HT-29 (cell line): ENCODE measurements at places on chromosomes 12 and 14.

DNA sequence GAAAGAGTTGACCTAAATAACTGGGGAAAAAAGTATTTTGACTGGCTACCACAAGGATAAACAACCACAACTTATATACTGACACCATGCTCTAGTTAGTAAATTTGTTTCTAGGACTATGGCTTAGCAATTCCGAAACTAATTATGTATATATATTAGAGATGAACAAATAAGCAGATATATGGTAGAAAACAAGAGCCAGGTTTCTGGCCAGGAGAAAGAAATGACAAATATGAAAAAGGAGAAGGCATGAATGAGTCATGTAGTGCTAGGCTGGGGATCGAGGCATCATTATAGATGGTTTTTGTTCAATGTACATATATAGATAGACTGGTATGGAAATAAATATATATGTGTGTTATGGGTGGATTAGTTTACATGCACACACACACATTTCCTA, 5.5 kb upstream of the LRRC74A start:
- DNase-seq: no peak

DNA sequence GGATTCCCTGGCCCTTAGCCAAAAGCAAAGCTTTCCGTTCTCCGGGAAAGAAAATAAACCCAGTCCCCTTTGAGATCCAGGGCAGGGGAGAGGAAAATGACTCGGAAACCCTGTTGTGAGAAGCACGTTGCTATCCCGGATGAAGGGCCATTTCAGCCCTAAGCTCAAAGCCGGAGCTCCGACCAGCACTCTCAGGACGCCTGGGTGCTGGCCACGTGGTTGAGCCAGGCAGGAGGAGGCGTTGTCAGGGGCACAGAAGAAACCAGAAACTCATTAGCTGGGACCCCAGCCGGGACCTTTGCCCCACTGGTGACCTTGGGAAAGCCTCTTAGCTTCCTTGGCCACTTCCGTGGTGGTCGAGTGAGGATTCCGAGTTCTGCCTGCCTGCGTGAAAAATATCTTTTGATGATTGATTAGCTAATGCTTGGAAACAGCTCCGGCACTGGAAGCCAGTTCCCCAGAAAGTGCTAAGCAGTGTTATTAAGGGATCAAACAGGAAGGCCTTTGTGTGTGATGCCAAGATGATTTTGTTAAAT, 57.6 kb upstream of the FZD10 start:
- DNase-seq: no peak

DNA sequence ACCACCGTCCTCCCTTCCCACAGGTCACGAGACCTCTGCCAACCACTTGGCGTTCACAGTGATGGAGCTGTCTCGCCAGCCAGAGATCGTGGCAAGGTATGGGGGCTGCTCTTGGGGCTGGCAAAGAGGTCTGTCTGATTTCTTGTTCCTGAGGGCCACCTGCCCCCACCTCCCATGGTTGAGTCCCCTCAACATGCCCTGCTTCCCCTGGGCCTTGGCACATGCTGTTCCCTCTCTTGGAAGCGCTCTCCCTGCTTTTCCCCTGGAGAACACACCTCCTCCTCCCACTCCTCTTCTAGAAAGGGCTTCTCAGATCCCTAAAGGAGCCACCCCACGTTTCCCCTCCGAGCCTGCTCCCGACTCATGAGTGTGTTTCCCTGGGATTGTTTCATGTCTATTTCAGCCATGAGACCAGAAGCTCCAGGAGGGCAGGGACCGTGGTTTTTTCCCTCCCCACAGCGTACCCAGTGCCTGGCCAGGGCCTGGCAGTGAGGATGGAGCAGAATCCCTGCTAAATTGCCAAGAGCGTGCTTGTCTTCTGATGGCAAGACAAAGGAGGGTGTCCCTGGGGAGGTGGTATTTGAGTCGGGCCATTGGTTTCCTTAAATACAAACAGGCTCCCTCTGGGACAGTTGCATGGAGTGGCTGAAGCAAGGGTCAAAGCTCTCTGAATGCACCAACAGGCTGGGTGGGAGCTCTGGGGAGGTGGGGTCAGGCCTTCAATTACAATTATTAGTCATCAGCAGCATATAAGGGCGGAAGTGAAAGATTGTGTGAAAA, 34.1 kb downstream of the CYP46A1 start:
- no peak for DNase-seq

DNA sequence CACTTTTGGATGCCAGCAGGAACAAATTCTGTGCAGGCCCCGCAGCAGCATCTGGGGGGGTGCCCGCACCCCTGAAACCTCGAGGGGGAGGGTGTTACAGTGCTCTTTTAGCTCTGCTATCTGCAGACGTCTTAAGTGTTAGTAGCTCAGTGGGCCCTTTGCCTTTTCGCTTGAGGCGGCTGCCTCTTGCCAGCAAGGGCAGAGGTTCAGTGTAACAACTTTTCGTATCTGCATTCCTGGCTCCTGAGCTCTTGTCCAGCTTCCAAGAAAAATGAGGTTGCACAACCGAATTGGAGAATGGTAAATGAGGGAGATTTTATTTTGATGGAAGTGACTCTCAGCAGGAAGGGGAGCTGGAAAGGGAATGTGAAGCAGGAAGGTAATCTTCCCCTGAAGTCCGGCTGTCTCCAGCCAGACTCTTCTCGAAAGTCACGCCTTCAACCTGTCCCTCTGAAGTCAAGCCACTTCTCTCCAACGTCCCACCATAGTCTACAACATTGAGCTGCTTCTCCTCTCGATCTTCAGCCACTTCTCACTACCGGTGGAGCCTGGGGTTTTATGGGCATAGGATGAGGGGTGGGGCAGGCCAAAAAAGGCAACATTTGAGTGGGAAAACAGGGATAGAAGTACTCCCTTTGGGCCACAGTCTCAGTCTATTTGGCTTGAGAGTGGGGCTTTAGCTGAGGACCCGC, 17.8 kb downstream of the TAS2R50 start:
- DNase-seq: no peak

DNA sequence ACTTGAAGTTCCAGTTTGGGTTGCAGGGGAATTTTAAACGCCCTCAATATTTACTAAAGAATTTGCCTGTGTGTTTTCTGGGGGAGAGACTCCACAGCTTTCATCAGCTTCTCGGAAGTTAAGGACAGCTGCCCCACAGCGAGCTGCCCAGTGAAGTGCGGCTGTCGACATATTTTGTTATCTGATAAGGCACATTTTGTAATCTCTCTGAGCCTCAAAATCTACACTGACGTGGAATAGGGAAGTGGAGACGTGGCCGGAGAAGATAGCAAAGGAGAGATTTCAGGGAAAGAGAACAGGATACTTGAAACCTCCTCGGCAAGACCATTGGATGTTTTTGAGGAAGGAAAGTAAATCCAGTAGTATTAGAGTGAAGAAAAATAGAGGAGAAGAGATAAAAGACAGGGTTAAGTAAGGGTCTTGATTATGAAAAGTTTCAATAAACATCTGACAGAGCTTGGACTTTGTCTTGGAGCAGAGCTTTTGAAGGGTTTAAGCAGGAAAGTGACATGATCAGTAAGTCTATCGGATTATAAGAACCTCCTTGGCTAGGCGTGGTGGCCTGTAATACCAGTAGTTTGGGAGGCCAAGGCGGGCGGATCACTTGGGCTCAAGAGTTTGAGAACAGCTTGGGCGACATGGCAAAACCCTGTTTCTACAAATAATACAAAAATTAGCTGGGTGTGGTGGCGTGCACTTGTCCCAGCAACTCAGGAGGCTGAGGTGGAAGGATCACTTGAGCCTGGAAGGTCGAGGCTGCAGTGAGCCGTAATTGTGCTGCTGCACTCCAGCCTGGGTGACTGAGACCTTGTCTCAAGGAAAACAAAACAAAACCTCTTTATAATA, 1.1 kb downstream of the POLR3B start:
- no peak for DNase-seq

- no peak for DNase-seq
Observed at GRCh38 chr14:104746071-104746545, 6.8 kb upstream of the SIVA1 start.

DNA sequence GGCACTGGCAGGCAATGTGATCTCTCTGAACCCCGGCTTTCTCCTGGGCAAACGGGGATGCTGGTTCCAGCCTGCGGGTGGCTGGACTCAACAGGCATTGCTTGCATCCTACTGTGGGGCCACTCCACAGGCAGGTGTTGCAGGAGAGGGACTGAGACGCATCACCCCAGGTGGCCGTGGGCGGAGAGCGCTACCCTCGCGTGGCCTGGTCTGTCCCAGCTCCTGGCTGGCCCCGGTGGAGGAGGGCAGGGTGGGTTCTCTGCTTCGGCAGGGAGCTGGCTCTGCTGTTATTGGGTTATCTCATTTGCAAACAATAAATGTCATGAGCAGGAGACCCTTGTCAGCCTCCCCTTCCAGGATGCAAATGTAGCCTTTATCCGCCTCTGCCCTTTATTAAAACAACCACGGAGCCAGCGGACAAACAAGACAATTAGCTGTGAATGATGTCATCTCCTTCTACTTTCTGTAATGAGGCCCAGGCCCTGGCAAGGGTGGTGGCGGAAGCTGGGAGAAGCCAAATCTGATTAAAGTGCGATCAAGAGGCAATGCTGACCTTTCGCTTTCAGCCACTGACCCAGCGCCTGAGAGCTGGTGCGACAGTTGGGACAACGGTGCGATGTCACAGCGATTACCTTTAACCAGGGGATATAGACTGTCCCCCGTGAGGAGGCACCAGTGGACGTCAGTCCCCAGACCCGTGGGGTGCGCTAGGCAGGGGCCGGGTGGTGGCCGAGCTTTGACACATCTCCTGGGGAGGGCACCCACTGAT, 161.8 kb downstream of the KIF26A start:
- no peak for DNase-seq

GRCh38 chr14:90576981-90577660, 180.3 kb downstream of the CALM1 start:
- DNase-seq: no peak

DNA sequence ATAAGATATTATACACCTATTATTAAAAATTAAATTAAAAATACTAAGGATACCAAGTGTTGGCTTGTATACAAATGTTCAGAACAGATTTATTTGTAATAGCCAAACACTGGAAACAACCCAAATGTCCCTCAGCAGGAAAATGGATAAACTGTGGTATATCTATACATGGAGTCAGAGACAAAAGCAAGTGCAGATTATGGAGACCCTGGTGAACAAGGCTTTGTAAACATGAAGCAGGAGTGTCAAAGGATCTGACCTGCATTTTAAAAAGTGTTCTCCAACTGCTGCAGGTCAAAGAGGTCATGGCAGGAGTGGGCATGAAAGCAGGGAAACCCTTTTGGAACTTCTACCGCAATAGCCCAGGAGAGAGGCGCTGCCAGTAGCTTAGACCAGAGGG, 181.6 kb downstream of the STXBP6 start:
- no peak for DNase-seq

GRCh38 chr14:89248411-89249064, 168.5 kb downstream of the FOXN3 start:
- DNase-seq: no peak

DNA sequence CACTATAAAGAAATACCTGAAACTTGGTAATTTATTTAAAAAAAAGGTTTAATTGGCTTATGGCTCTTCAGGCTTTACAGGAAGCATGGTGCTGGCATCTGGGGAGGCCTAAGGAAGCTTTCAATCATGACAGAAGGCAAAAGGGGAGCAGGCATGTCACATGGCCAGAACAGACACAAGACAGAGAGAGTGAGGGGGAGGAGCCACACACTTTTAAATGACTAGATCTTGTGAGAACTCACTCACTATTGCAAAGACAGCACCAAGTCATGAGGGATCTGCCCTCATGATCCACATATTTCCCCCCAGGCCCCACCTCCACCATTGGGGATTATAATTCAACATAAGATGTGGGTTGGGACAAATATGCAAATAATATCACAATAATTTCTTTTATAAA, 355.6 kb downstream of the DAD1 start:
- DNase-seq: no peak

DNA sequence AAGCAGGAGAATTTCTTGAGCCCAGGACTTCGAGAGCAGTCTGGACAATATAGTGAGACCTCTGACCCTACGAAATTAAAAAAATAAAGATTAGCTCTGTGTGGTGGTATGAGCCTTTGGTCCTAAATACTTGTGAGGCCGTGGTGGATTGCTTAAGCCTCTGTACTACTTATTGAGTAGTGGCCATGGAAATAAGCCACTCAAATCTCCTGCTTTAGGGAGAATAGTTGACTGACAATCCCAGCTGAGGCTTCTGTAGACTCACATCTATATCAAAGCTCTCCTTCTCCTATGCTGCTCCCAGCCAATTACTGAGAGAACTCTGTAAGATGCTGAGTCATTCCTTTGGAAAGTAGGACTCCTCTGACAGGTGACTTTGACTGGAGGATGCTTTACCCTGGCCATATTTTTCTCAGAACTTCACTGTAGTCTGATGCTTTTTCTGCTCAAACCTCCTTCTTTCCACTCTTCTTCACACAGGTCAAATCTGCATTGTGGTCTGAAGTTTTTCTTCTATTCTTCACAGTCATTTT, 420.2 kb downstream of the SLC6A15 start:
- no peak for DNase-seq

DNA sequence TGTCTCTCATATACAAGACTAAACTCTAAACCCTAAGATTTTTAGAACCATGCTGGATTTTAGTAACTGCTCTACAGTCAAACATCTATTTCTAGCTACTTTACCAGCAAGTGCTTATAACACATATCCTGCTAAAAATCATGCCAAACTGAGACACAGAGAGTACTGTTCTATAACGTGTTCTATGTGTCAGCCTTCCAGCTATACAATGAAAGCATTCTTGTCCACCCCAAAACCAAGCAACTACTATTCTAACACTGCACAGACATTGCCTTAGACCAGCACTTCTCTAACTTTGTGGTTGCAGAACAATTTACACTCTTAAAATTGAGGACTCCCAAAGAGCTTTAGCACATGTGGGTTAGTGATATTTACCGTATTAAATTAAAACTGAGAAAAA, 85.7 kb downstream of the SPPL3 start:
- DNase-seq: no peak
